ENCODE measurements at places on chromosomes 2 and 18.

- no peak for DNase-seq
Measured at GRCh38 chr18:50734342-50734741, 85.5 kb downstream of the MRO start.

- DNase-seq, result no peak
Measured at GRCh38 chr18:74996055-74996454, 212.9 kb downstream of the PTGR3 start.

GRCh38 chr2:59288771-59289170 is 1047.6 kb upstream of the FANCL start:
- no peak for DNase-seq

DNA sequence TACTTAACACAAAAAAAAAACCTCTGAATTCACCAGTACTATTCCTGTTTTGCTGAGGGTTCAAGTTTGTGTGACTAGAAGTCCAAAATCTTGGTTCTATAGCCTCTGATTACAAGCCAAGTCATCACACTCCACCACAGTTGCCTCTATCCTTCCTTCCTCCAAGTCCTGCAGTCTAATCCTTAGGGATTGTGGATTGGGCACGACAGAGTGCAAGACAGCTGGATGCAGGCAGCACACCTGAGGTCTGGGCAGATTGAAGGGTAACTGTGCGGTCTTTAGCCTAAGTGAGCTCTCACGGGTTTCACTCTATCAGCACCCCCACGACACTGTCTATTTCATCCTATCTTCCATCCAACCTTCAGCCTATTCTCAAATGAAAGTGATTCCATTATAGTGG is 299.4 kb upstream of the ID2 start:
- DNase-seq, result no peak

DNA sequence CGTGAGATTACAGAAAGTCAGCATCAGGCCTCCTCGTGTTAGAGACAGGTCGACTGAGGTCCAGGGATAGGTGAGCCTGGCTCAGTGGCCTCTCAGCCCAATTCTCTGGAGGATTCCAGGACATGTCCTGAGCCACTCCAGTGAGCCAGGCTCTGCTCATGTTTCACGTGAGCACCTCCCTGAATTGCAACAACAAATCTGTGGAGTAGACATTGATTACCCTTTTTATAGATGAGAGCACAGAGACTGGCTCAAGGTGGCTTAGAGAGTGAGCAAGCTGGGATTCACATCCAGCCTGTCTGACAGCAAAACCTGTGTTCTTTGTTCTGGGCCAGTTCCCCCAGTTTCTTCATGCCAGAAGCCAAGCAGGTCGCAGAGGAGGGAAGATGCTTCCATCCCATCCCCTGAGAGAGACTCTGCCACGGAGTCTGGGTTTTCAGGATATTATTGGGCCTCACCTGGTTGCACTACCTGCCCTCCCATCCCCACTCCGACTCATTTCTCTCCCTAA is 46.4 kb downstream of the HS1BP3 start:
- DNase-seq, result no peak

- no peak for DNase-seq
Measured at GRCh38 chr18:74013955-74014354, 133.7 kb downstream of the FBXO15 start.

DNA sequence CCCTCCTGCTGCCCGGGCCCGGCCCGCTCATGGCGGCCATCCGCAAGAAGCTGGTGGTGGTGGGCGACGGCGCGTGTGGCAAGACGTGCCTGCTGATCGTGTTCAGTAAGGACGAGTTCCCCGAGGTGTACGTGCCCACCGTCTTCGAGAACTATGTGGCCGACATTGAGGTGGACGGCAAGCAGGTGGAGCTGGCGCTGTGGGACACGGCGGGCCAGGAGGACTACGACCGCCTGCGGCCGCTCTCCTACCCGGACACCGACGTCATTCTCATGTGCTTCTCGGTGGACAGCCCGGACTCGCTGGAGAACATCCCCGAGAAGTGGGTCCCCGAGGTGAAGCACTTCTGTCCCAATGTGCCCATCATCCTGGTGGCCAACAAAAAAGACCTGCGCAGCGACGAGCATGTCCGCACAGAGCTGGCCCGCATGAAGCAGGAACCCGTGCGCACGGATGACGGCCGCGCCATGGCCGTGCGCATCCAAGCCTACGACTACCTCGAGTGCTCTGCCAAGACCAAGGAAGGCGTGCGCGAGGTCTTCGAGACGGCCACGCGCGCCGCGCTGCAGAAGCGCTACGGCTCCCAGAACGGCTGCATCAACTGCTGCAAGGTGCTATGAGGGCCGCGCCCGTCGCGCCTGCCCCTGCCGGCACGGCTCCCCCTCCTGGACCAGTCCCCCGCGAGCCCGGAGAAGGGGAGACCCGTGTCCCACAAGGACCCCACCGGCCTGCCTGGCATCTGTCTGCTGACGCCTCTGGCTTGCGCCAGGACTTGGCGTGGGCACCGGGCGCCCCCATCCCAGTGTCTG is 767 bp downstream of the RHOB start:
- peak; percentile 26 for DNase-seq

- no peak for DNase-seq
Measured at GRCh38 chr2:40579247-40579646, 127.4 kb upstream of the SLC8A1 start.

- no peak for DNase-seq
Measured at GRCh38 chr2:63060472-63060991, 9.9 kb downstream of the OTX1 start.

- DNase-seq, result no peak
Measured at GRCh38 chr2:143730155-143730952, 601.1 kb downstream of the ARHGAP15 start.

- no peak for DNase-seq
Measured at GRCh38 chr2:200396781-200397242, 90.3 kb downstream of the SPATS2L start.

- no peak for DNase-seq
Measured at GRCh38 chr2:96729748-96730147, 10.1 kb downstream of the LMAN2L start.

GRCh38 chr2:61727746-61728145 is 126.1 kb downstream of the FAM161A start:
- no peak for DNase-seq

- no peak for DNase-seq
Measured at GRCh38 chr2:102424754-102425153, 1.8 kb downstream of the IL18RAP start.

DNA sequence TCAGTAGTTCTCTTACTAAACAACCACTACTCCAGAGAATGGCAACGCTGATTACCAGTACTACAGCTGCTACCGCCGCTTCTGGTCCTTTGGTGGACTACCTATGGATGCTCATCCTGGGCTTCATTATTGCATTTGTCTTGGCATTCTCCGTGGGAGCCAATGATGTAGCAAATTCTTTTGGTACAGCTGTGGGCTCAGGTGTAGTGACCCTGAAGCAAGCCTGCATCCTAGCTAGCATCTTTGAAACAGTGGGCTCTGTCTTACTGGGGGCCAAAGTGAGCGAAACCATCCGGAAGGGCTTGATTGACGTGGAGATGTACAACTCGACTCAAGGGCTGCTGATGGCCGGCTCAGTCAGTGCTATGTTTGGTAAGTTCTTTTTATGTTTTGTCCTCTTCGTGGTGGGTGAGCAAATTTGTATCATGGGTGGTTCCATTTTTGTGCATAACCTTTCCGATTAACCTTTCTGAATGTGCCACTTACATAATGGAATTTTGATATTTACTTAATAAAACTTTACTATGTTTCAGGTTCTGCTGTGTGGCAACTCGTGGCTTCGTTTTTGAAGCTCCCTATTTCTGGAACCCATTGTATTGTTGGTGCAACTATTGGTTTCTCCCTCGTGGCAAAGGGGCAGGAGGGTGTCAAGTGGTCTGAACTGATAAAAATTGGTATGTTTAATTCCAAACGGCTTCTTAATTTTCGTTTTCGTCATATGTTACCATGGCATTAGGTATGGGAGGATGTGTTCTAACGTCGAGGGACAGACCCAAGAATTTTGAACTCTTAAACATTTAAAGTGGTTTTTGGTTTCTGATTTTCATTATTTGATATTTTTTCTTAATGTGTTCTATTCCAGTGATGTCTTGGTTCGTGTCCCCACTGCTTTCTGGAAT is 1.3 kb downstream of the SLC20A1 start:
- DNase-seq, result no peak

DNA sequence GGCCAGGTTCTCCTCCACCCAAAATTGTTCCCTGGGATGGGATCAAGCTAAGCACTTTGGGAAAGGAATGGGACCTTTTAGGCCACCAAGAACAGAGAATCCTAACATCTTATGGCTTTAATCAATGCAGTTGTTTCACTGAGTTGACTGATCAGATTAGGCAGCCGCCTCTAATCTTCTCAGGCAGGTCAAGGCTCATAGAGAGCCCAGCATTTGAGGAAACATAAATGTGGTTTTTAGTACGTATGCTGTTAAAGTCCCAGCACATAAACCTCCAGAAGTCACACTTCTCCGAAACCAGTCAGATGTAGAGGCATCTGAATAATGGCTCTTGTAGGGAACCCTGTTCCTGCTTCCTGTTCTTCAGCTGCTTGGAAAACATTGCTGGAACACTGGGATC is 99.5 kb upstream of the RMDN2 start:
- no peak for DNase-seq

Data from kidney capillary endothelial cell (primary cell).